ENCODE measurements at places on chromosomes 5 and 9. TPM values are rescaled to one million over a fixed set of nuclear protein-coding genes. Genes with fewer than 3 reads are reported as not detected.

DNA sequence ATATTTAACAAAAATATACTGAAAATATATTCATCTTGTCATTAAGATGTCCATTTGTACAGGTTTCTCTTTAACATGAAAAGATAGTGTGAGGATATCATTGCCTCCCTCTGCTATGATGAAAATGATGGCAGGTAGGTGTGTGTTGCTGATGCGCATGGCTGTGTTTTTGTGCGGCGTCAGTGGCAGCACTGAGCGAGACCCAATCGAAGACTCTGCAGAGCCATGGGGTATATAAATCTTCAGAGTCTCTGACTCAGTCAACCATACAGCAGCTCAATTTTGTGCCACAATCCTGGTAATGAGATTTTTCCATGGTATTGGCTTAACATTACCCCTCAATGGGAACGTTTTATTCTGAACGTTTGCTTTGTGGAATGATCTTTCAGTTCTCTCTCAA is 153.5 kb upstream of the IQGAP2 start:
- no peak for DNase-seq

- no peak for DNase-seq
Measured at GRCh38 chr5:22076586-22076985, 776.6 kb downstream of the CDH12 start.

Gene SMIM33
- total RNA-seq: not detected

GRCh38 chr9:108217431-108218349 is 638.1 kb downstream of the ACTL7B start:
- DNase-seq: no peak

- DNase-seq: no peak
Measured at GRCh38 chr5:171610686-171611085, 174.9 kb upstream of the SMIM23 start.
